Stimulated activated CD8-positive, alpha-beta memory T cell treated with anti-CD3 and anti-CD28 coated beads, Interleukin-7, amount 100 ng/mL, for 24 hours (primary cell): ENCODE measurements at places on chromosomes 6 and 20.

GRCh38 chr20:4950437-4950836, 50.9 kb downstream of the SLC23A2 start:
- DNase-seq, result no peak

DNA sequence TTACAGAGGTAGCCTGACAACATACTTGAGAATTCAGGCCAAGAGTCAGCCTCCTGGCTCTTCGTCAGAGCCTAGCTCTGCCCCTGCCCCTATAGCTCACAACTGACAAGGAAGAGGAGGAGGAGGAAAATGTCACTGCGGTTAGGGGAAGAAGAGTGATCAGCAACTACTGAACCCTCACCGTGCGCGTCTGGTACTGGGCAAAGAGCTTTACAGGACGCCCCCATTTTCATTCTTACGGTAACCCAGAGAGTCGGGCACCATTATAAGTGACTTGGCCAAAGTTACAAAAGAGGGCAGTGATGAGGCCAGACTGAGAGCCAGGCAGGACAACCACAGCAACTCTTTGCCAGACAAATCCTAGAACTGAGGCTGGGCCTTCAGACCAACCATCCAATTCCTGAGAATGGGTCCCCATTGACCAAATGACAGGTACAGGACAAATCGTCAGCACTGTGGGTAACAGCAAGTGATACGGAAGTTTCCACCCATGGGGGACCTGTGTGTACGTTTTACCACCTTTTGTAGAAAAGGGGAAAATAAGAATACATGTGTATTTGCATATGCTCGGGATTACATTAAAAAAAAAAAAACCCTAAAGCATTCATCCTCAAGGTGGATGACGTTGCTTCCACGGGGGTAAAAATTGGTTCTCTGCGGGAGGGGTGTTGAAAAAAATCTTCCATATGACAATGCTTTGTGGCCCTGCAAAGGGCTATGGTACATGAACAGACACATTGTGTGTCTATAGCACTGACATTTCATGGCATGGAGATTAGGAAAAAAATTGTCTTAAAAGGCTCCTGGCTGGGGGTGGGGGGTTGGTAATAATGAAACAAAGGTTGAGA, 118.0 kb downstream of the NFATC2 start:
- no peak for DNase-seq

DNA sequence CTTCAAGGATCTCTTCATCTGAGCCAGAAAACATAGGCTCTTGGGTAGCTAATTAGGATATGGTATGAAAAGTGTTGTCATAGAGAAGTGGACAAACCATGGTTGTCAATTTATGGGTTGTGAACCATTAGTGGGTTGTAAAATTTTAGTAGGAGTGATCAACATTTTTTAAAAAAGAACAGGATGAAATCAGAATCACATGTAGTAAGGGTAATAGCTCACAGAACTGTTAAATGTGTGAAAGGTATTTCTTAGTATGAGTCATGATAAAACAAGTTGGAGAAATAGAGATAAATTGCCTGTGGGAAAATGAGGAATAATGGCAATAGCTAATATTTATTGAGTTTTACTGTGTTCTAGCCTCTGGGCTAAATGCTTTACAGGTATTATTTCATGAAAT, 113.4 kb downstream of the MAP3K4 start:
- DNase-seq, result no peak

- no peak for DNase-seq
Observed at GRCh38 chr6:38528196-38528965, 111.3 kb downstream of the BTBD9 start.

DNA sequence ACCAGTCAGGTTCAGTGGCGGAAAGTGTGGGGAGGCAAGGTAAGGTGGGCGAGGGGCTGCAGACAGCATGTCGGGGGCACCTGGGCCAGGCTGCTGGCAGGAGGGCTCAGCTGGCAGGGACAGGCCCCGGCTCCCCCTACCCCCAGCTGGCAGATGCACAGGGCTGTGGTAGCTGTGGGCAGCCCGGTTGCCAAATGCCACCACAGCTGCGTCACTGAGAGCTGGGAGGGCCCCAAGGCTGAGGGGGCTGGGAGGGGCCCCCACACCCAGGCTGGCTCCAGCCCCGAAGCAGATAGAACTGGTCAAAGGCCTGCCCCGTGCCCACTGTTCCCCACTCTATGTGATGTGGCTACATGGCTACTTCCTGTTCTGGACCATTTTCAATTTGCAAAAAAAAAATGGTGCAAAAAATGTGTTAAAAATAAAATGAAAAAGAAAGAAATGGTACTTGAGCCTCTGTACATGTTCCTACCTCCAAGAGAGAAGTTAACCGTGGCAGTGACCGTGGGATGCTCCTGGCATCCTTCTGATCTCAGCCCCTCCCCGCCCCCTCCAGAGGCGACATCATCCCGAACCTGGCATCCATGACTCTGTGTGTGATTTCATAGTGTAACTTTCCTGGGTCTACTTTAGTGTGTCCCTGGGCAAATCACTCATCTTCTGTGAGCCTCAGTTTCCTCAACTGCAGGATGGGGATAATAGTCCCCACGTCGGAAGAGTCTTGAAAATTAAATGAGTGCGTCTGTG, 64.4 kb downstream of the UBE2V1 start:
- no peak for DNase-seq

- DNase-seq, result no peak
Observed at GRCh38 chr20:31698803-31699718, 23.6 kb downstream of the BCL2L1 start.

DNA sequence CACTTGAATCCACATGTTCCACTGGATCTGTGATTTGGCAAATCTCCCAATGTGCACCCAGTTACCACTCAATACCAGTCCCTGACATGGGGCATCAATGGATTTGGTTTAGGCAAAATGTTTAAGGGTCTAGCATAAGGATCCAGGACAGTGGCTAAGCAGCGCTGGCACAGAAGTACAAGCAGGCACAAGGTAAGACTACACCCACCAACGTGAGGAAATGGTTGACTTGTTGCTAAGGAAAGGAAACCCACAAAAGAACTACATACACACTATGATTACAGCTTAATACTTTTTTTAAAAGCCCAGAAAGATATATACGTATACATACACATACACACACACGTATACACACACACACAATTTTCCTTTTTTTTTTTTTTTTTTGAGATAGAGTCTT, 79.0 kb downstream of the DNAAF9 start:
- DNase-seq, result no peak

GRCh38 chr6:158452191-158452590, 107.7 kb upstream of the TMEM181 start:
- no peak for DNase-seq

GRCh38 chr6:161406646-161407045, 132.8 kb upstream of the AGPAT4 start:
- DNase-seq, result no peak

DNA sequence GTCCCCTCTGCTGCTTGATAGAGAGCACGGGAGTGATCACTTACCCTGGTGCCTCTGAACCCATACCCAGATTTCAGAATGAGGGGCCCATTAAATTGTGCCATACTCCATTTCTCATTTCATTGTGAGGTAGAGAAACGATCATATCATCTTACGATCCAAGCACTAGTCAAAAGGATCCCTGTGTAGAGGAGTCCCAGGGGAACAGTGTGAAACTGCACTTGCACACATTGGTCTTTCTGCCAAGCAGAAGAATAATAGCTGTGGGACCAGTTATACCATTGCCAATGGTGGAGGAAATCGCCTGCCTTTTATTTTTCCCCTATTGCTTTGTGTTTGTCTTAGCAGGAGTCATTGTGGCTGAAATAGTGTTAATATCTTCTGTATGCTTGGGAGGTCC, 161.9 kb downstream of the FARS2 start:
- DNase-seq, result no peak

DNA sequence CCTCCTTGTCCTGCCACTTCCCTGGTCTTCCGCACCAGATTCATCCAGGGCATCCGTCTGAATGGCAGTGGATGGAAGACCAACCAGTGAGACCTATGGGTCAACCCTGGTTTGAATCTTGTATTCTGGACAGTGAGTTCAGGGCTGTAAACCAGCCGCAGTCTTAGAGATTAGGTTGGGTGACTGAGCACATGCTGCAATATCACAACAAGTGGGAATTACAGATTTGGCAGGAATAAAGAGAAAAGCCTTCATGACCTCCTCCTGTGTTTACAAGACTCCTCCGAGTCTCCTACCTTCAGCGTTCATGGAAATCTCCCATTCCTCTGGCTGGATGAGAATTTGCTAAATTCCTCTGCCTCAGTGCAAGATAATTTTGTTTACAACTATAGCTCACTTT, 9.9 kb downstream of the ECI2 start:
- no peak for DNase-seq

GRCh38 chr20:19885939-19886660, 128.0 kb downstream of the RIN2 start:
- DNase-seq, result no peak

- no peak for DNase-seq
Observed at GRCh38 chr20:33119725-33120720, 40.6 kb downstream of the BPIFB4 start.

- DNase-seq, result no peak
Observed at GRCh38 chr6:138817799-138818198, 21.9 kb downstream of the ECT2L start.

DNA sequence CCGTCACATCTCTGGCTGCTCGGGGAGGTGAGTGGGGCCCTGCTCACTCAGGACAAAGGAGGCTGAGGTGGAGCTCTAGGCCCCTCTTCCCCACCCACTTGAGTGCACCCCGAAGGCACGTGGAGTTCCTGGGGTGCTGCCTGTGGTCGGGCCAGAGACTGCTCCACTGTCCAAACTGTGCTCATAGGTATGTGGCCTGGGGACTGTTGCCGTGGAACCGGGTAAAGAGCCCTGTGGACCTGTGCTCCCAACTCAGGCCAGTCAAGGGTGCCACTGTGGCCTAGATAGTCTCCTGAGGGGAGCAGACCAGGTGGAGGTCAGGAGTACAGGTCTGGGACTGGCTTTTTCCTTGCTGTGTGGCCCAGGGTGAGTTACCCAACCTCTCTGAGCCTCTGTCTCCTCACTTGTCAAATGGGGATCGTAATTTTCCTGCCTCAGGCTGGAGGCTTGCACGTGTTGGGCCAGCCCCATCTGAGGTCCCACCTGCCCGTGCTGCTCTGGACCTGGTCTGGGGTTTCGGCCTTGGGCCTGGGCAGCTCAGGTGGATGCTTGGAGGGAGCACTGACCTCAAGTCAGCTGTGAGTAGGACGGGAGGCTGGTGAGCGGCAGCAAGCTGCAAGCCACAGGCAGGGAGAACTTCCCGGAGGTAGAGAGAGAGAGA, 12.4 kb upstream of the NPBWR2 start:
- DNase-seq, result no peak

DNA sequence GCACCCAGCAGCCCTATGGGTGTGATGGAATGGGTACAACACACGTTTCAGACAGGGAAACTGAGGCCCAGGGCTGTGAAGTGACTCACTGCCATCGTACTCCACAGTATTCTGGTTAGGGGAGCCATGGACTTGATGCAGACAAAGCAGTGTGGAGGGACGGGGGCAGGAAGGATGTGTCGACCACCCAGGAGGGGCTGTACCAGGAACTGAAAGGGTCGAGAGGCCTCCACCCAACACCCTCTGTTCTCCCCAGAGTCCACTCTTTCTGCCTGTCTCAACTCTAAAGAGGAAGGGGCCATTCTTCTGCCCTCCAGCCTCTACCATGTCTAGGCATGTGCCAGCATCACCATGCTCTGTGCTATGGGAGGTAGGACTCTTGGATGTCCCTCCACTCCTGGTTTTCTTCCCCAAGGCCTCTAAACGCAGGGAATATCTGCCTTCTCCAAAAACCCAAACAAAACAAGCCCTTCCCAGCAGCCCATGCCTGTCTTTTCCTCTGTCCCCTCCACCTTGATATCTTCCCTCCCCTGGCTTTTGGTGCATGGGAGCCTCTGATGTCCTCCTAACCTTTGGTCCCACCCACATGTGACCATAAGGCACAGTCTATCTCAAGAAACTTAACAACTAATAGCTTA, 7.4 kb downstream of the SLC22A1 start:
- DNase-seq, result no peak

GRCh38 chr6:118697554-118697953, 46.2 kb upstream of the CEP85L start:
- DNase-seq, result no peak

GRCh38 chr20:56359212-56360132, 698 bp downstream of the FAM210B start:
- no peak for DNase-seq

DNA sequence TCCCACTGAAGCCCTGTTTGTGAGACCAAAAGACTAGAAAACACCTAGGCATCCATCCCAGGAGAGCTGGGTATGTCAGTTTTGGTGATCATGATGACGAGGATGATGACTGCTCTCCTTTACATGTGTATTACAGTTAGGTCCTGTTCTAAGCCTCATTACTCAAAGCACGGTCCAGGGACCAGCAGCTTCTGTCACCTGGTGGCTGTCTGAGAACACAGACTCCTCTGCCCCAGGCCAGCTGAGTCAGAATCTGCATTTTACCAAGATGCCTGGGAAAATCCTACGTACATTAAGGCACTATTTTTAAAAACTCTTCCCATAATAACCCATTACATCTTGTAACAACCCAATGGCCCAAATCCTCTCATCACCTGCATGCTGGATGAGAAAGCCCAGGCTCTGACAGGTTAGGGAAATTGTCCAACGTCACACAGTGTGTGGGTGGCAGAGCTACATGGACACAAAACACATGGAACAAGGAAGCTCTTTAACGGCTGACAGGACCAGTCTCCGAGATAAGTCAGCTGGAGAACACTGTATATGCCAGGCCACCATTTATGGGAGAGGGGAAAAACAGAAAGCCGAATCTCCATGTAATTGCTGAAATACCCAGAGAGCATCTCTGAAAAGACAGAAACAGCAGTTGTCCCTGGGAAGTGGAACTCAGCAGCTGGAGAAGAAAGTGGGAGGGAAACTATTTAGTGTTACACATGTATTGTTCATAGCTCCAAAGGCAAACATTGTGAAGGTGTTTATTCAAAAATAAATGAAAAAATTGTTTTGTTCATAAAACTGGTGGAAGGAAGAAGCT, 65.4 kb downstream of the BMP7 start:
- no peak for DNase-seq

DNA sequence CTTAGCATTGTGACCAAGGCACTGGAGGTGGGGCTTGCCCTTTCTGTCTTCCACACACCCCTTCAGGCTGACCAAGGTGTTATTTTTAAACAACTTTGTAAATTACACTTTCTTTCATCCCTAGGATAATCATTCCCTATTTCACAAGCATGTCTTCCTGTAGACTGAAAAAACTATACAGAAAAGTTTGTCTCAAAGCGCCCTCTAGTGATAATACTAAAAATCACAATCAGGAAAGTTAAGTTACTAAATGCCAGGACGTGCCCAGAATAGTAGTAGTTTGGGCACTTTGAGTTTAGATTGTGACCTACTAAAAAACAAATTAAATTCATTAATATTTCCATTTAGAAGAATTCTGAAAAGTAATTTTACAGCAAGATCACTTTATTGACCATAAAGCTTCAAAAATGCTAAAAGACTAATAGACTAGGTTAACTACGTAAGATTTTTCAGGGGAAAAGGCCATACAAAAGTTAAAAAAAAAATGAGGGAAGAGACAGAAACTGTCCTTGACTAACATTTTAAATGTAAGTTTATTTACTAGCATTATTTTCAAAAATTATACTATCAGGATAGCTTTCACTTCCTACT, 123.3 kb upstream of the DUSP22 start:
- no peak for DNase-seq
